ENCODE measurements at places on chromosomes 6 and 20. TPM values are rescaled to one million over a fixed set of nuclear protein-coding genes. Genes with fewer than 3 reads are reported as not detected.

GRCh38 chr6:108565893-108566292 lies 5.2 kb downstream of the FOXO3 start:
- no peak for DNase-seq

DNA sequence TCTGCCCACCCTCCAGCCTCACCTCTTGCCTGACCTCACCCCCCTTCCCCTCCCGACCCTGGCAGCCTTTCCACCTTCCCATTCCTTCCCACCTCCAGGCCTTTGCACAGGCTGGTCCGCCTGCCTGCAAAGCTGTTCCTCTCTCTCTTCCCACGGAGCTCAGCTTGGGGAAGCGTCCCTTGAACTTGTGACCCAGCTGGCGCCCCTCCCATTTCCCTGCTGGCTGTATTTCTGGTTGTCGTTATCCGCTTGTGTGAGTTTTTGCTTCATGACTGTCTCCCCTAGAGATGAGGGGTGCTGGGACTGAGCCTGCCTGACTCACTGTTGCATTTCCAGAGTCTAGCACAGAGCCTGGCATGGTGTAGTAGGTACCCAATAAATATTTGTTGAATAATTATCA lies 32.5 kb downstream of the VSTM2L start:
- no peak for DNase-seq

GRCh38 chr6:163197839-163198238 lies 216.7 kb upstream of the QKI start:
- no peak for DNase-seq

DNA sequence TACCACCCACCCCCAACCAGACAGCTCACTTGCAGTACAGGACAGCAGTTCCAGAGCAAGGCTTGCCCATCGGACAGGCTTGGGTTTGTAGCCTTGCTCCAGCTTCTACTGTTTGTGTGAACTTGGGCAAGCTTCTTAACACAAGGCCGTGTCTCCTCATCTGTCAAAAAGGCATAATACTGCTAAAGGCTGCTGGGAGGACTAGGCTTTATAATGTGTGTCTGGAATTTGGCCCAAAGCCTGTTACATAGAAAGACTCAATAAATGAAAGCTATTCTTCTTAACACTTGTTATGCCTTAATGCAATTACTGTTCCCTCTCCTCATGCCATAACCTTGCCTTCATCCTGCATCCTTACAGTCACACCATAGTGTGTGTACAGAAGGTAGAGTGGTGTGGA lies 43.4 kb downstream of the LYRM4 start:
- DNase-seq: no peak

DNA sequence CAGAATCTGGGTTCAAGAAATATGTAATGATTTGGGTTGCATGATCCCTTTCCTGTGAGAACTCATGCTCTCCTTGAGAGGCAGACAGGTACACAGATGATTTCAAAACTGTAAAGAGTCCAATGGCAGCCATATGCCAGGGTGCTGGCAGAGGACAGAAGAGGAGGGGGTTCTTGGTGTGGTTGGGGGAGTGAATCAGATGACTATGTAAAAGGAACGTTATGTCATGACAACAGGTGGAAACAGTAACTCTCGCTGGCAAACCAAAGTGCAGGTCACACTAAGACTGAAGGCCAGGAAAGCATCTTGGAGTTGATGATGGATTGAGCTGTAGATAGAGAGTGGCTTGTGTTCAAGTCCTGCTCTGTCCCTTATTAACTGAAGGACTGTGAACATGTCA lies 20.3 kb downstream of the OR2A4 start:
- no peak for DNase-seq

DNA sequence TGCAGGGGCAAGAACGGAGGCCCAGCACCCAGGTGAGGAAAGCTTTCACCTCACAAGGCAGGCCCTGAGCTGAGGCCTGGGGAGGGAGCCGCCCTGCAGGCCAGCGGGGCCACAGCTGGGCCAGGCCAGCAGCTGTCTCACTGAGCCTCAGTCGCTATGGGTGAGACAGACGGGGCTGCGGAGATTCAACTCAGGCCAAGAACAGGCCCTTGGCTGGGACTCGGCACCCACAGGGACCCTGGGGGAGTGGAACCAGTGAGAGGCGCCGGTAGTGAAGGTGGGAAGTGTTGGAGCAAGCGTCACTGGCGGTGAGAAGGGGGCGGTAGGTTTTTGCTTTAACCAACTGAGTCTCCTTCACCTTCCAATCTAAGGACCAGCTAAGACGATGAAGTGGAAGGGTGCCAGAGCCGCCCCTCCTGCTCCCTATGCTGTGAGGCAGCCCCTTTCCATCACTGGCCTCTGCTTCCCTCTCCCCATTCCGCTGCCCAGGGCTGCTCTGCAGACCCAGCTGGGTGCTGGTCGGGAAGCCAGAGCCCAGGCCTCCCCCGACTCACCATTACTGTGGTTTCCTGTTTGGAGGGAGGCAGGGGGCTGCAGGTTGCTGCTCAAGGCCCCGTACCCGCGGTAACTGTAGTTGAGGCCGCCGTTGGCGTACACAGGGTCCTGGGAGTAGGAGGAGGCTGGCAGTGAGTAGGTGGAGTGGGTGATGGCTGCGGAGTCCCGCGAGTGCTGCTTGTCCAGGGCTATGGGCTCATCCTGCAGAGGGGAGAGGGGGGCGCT lies 93.7 kb downstream of the ASXL1 start:
- DNase-seq: no peak

Gene FAM120B
- 35.7 TPM for polyA plus RNA-seq

- no peak for DNase-seq
Observed at GRCh38 chr6:109224107-109224875, 129.0 kb downstream of the CEP57L1 start.

DNA sequence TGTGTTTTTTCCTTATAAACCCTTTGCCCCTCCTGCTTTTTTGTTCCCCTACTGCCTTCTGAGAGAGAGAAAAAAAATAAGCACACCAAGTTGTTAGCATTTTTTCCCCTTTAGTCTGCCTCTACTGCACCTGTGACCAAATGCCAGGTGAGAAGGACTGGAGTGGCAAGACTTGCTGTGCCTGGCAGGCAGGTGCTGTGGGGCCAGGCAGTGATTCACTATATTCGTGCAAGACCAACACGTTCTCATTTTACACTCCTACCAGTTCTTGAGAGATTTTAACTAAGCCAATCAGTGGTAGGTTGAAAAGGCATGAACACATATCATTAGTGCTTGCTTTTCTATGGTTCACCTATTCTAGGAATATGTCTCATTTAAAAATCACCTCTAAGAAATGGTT lies 109.7 kb downstream of the FIG4 start:
- no peak for DNase-seq

DNA sequence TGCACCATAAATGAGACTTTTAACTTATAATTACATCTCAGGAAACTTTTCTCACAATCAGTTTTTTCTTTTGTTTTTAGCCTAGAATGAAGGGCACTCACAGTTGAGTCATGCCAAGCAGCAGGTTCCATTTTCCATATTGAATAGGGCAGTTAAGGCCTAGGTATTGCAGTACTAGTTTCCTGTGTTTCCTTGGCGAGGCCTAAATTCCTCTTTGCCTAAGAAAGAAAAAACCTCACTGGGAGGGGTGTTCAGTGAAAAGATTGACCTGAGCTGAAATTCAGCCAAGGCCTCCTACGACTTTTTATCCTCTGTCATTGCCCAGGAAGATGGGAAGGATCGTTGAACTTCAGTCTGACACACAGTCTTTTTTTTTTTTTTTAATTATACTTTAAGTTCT lies 85.5 kb downstream of the IMPG1 start:
- no peak for DNase-seq

Gene PAK5
- polyA plus RNA-seq: 0.57 TPM

DNA sequence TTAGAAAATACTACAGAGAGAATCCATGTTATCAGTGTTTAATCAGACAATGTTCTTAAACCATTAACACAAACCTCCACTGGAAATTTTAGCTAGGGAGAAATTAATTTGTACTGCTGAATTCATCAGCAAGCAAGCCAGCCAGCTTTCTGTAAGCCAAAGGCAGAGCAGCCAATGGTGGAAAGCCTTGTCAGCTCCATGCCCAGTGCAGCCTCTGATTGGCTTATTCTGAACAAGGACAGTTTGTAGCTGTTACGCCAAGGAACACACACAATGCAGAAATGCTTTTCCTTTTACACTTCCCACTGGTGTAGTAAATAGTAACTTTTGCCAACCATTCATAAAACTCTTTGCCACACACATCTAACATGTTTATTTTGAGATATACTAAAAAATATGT lies 265.0 kb downstream of the TENT5A start:
- no peak for DNase-seq

DNA sequence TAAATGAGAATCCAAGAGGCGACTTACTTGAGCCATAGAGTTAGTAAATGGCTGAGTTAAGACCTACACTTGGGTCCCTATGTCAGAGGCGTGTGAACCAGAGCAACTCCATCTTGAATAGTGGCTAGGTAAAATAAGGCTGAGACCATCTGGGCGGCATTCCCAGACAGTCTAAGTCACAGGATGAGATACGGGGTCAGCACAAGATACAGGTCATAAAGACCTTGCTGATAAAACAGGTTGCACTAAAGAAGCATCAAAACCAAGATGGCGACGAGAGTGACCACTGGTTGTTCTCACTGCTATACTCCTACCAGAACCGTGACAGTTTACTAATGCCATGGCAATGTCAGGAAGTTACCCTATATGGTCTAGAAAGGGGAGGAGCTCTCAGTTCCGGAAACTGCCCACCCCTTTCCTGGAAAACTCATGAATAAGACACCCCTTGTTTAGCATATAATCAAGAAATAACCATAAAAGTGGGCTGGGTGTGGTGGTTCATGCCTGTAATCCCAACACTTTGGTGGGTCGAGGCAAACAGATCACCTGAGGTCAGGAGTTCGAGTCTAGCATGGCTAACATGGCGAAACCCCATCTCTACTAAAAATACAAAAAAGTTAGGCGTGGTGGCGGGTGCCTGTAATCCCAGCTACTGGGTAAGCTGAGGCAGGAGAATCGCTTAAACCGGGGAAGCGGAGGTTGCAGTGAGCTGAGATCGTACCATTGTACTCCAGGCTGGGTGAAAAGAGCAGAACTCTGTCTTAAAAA lies 43.9 kb upstream of the EEF1A1 start:
- DNase-seq: no peak

- no peak for DNase-seq
Observed at GRCh38 chr20:53918020-53918311, 152.4 kb downstream of the BCAS1 start.

DNA sequence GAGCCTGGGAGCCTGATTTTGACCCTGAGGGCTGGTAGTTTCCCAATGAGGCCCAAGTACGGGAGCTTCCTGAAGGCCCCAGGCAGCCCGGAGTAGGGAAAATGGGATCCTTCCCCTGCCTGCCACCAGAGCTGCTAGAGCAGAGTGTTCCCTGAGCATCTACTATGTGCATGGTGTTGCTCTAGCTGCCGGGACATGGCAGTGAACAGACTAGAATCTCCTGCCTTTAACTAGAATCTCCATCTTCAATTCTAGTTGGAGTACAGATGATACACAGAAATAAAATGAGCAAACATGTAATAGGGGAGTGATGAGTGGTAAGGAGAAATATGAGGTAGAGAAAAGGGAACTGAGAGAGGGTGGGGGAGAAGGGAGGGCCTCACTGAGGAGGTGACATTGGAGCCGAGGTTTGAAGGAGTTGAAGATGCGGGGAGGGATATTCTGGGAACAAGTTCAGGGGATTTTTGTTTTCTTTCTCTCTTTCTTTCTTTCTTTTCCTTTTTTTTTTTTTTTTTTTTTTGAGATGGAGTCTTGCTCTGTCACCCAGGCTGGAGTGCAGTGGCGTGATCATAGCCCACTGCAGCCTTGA lies 18.5 kb downstream of the VSTM2L start:
- DNase-seq: no peak

Gene RALY
- 167 TPM for polyA plus RNA-seq

DNA sequence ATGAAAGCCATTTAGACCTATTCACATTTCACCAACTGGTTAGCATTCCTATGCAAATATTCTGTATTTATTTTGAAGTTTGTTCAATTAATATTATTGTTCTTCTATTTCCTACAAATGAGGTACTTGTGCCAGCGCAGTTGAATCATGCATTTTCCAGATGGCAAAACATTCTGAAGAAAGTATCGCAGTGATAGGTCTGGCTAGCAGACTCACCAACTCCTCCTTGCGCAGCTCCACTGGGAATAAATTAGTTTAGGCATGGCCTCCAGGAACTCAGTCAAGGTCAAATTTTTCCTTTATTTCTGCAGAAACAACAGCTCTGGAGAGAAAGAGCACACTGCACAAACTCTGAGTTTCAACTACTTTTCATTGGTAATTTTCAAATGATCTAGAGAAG lies 437.7 kb downstream of the COL12A1 start:
- DNase-seq: no peak

DNA sequence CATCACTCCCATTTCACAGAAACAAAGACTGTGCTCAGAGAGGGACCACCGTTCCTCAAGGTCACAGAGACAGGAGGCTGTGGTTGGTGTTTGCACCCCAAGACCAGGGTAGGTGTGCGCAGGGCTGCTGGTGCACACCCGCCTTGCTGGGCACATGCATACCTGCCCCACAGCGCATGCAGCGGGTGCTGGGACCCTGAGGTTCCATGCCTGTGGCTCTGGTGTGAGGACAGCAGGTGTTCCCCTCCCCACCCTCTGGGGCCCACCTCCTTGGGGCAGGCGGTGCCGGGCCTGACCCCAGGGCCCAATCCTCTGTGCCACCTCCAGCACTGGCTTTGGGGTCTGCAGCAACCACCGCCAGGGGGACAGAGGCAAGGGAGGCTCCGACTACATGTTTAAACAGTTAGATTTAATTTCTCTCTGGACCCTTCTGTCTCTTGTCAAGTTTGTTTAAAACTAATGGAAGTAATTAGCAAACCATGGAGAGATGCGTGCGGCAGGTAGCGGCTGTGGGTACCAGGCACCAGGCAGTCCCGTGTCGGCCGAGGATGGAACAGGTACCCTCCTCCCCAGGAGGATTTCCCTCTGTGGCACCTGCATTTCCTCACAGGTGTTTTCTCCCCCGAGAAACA lies 327.8 kb downstream of the TAF4 start:
- DNase-seq: no peak

GRCh38 chr6:99514089-99514488 lies 1.1 kb downstream of the USP45 start:
- DNase-seq: no peak

Gene JPH2
- 1.8 TPM for polyA plus RNA-seq

DNA sequence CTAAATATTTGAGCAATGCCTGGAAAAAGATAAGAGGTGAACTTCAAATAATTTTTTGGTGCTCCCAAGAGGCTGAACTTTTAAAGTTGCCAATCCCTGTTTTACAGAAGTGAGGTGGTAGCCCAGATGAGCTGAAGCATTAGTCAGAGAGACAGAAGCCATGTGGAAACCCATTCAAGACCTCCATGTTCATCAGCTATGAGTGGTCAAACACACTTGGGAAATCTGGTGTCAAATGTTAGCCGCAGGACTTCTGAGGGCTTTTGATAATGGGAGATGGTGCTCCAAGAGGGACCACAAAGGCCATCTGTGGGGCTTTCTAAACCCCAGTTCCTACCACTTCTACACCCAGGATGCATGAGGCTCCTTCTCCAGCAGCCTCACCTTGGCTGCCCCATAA lies 77.5 kb upstream of the MRPS10 start:
- no peak for DNase-seq

Gene SAMD3
- 0.82 TPM for polyA plus RNA-seq

Gene NRSN1
- 1.1 TPM for polyA plus RNA-seq

- no peak for DNase-seq
Observed at GRCh38 chr20:50722424-50723155, 8.8 kb upstream of the PARD6B start.

Gene UBE2C
- 69.9 TPM for polyA plus RNA-seq

Gene PTCRA
- not detected for polyA plus RNA-seq

Gene SUPT3H
- polyA plus RNA-seq: 18.9 TPM

- DNase-seq: no peak
Observed at GRCh38 chr6:45577836-45578504, 200.2 kb upstream of the SUPT3H start.

- no peak for DNase-seq
Observed at GRCh38 chr6:99592900-99593299, 13.7 kb upstream of the PRDM13 start.

Gene GNAS-AS1
- 0.83 TPM for polyA plus RNA-seq

Gene PTK6
- polyA plus RNA-seq: 1.4 TPM

Gene AIF1
- polyA plus RNA-seq: 72.1 TPM

Measured in left renal pelvis (tissue), 4 donors.